ENCODE measurements at places on chromosomes 6 and 20. TPM values are rescaled to one million over a fixed set of nuclear protein-coding genes. Genes with fewer than 3 reads are reported as not detected.

GRCh38 chr6:29561091-29561490 lies 1.6 kb upstream of the UBD start:
- DNase-seq = no peak

DNA sequence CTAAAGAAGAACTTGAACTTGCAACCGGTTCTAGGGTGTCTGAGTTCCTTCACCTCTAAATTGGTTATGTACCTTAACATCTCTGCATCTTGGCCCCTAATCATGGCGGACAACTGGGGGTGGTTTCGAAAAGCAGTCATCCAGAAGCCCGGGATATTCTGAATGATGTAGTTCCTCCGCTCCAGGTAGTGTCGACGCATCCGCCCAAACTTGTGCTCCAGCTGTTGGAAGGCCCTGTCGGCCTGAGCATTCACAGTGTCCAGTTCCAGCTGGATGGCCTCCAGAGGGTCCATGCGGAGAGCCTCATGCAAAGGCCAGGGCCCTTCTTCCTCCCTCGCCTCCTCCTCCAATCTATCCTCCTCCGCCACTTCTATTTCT lies 887 bp downstream of the TSPYL1 start:
- peak; percentile 82 for DNase-seq

DNA sequence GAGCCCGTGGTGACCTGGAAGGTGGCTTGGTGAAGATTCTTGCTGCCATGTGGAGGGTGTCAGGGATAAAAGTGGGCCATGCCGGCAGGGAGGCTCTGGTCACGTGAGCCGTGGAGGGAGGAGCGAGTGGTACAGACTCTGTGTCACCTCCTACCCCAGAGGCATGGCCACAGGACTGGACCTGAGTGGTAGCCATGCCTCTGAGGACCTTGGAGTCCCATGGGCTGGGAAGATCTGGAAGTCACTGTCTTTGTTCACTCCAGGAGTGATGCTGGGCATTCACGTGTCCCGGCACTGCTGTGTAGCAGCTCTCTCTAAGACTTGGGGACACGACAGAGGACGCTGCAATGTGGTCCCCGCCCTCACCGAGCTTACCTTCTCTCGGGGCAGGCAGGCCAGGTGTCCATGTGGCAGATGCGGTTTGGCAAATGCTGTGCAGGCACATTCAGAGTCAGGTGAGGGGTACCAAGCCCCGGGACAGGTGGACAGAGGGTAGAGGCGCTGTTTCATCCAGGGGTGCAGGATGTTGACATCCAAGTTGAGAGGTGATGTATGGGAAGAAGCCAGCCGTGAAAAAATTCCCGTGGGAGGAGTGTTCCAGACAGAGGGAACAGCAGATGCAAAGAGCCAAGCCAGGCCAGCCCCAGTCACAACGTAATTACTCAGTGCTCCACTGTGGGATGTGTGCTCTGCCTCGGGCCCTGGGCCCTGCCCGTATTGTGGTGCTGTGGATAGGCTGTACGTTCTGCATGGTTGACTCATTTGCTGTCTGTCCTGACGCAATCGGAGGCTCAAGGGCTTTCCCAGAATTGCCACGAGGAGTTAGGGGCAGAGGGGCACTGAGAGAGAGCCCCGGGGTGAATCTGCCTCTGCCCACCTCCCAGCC lies 307.8 kb downstream of the TAF4 start:
- DNase-seq = peak; percentile 69

Gene NFATC2
- 11.8 TPM for total RNA-seq

GRCh38 chr6:33172688-33173534 lies 19.4 kb downstream of the COL11A2 start:
- peak; percentile 68 for DNase-seq

DNA sequence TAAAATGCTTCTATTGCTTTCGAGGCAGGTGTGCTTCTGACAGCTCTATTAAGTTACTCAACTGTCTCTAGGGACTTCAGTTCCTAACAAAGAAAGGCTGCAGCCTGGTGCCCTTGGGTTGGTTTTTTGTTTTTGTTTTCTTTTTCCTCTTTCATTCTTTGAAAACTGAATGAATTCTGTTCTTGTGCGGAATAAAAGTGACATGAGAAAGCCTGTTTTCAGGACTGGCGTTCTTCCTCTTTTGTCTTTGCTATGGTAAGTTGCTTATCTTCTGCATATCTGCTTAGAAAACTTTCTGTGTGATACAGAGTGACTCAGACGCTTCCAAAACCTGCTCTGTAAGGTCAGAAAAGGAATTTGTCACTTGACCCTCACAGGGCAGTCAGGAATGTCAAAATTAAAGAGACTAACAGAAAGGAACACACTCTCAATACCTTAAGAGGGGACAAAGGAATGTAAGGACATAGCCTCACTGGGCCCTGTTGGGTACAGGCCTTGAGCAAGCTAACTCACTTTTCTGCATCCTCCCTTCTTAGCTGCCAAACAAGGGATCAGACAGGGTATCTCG lies 56.2 kb upstream of the NHSL1 start:
- DNase-seq = no peak

Gene RBPJL
- total RNA-seq = not detected

GRCh38 chr6:11248974-11249761 lies 16.7 kb upstream of the NEDD9 start:
- DNase-seq = no peak

- no peak for DNase-seq
These were observed 16.0 kb downstream of the SOD2 start for GRCh38 chr6:159676890-159677505.

- DNase-seq = no peak
These were observed 360.1 kb downstream of the SAMD5 start for GRCh38 chr6:147868427-147869190.

DNA sequence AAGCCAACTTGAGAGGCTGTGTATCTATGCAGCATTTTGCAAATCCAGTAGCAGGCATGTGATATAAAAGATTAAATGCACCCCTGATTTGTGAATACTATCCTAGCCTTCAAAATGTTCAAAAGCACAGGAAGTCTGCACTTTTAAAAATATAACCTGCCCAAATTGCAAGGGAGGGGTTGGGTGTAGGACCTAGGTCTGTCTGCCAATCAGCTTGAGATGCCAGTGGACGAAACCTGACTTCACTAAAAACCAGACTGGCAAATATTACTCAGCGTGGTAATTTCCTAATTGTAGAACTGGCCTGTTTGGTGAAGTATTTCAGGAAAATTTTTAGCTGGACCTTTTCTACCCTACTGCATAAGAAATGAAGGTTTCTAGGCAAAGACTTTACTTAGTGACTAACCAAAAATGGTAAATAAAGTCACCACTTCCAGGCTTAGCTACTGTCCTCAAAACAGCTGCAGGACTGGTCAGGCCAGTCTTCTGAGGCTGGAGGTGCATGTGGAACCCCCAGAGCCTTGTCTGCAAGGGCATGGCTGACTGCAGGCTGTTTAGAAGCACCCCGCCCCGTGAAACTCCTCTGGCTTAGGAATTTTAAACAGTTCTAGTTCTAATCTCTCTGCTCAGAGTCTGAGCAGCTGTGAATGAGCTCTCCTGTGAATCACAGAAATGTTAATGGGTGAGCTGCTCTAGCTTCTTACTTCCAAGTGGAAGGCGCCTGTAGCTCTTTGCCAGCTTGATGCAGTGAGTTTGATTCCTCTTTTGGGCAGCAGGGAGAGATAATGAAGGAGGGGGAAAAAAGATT lies 104.4 kb upstream of the ESR1 start:
- no peak for DNase-seq

Gene ADGB
- not detected for total RNA-seq
